Uterus (tissue), 4 donors: ENCODE measurements at places on chromosomes 2 and 18. TPM values are rescaled to one million over a fixed set of nuclear protein-coding genes. Genes with fewer than 3 reads are reported as not detected.

GRCh38 chr18:6311456-6312215 lies 103.1 kb downstream of the L3MBTL4 start:
- DNase-seq = no peak

The STK36 gene
- total RNA-seq = 52.1 TPM

- DNase-seq = no peak
Observed at GRCh38 chr18:70284976-70285620, 3.7 kb upstream of the SOCS6 start.

- no peak for DNase-seq
Observed at GRCh38 chr18:8381821-8382459, 227.3 kb upstream of the RAB12 start.

- no peak for DNase-seq
Observed at GRCh38 chr2:7693246-7694075, 776.2 kb downstream of the RNF144A start.

DNA sequence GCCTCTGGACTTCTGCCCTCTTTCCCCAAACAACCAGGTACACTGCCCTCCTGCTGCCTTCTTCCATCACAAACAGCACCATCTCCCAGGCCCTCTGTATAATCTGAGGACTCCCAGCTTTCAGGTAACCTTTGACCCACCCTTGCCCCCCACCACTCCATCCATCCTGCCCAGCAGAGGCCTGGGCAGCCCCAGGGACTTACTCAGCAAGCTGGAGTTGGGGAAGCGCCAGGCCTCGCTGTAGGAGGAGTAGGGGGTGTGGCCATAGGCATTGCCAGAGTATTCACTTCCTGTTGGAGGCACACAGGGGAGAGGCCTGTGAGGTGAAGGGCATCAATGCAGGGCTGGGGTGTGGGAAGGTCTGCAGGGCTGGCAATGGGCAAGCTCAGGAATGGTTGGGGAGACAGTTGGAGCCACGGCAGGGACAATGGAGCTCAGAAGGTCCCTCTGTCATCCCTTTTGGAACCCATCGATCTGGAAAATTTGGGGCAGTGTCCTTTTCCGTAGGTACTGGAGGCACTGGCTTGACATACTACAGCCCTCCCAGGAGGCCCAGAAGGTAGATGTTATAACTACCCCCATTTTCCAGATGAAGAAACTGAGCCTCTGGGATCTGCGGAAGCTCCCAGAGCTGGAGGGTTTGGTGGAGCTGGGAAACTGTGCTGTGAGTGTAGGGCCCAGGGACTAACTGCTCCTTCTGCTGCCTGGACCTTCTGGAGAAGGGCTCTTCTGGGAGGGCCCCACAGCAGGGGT lies 46.3 kb downstream of the PSD4 start:
- no peak for DNase-seq

The DSG1 gene
- total RNA-seq = not detected
